WTC11 (cell line): ENCODE measurements at places on chromosomes 2 and 18. TPM values are rescaled to one million over a fixed set of nuclear protein-coding genes. Genes with fewer than 3 reads are reported as not detected.

GRCh38 chr2:208182835-208183234 lies 7.0 kb downstream of the C2orf80 start:
- no peak overlapping the region; the same call in 1 of the 2 replicates for H3K27ac ChIP-seq
- DNase-seq: no peak
- H3K4me3 ChIP-seq: 0 out of 2 replicates have a peak overlapping the region, but pooled peaks have one; percentile 67
- H3K36me3 ChIP-seq: no peaks in the 10 kb centered on the region

DNA sequence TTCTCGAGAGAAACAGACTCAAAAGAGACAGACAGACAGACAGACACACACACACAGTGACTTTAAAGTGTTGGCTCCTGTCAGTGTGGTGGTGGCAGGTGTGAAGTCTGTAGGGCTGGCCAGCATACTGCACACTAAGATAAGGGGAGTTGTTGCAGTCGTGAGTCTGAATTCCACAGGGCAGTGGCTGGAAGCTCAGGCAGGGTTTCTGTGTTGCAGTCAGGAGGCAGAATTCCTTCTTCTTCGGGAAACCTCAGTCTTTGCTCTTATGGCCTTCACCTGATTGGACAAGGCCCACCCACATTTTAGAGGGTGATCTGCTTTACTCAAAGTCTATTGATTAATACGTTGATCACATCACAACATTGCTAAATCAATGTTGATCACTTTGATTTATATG lies 478.4 kb upstream of the HS6ST1 start:
- no peak overlapping the region for H3K4me3 ChIP-seq
- H3K27ac ChIP-seq: no peak overlapping the region
- H3K27me3 ChIP-seq: no peaks in the 10 kb centered on the region
- DNase-seq: no peak
- H3K36me3 ChIP-seq: no peaks in the 10 kb centered on the region

GRCh38 chr2:19574778-19575260 lies 216.4 kb upstream of the OSR1 start:
- DNase-seq: no peak
- no peak overlapping the region for H3K4me3 ChIP-seq
- no peaks in the 10 kb centered on the region; the same call in 1 of the 2 replicates for H3K27me3 ChIP-seq
- H3K27ac ChIP-seq: no peak overlapping the region

- H3K4me1 ChIP-seq: peaks cover 30% of the 10 kb centered on the region
- no peak for DNase-seq
- no peak overlapping the region for H3K27ac ChIP-seq
- peaks cover 16% of the 10 kb centered on the region for H3K27me3 ChIP-seq
Measured at GRCh38 chr2:26500406-26500805, 22.5 kb upstream of the OTOF start.

- no peak overlapping the region for H3K27ac ChIP-seq
- H3K4me1 ChIP-seq: peaks cover 40% of the 10 kb centered on the region
- peaks cover 57% of the 10 kb centered on the region for H3K27me3 ChIP-seq
- no peak for DNase-seq
- no peaks in the 10 kb centered on the region for H3K36me3 ChIP-seq
Measured at GRCh38 chr2:170433448-170433847, 255.5 kb downstream of the MYO3B start.

- H3K4me3 ChIP-seq: no peak overlapping the region
- no peaks in the 10 kb centered on the region for H3K27me3 ChIP-seq
Measured at GRCh38 chr2:133788386-133788785, 220.1 kb upstream of the NCKAP5 start.

DNA sequence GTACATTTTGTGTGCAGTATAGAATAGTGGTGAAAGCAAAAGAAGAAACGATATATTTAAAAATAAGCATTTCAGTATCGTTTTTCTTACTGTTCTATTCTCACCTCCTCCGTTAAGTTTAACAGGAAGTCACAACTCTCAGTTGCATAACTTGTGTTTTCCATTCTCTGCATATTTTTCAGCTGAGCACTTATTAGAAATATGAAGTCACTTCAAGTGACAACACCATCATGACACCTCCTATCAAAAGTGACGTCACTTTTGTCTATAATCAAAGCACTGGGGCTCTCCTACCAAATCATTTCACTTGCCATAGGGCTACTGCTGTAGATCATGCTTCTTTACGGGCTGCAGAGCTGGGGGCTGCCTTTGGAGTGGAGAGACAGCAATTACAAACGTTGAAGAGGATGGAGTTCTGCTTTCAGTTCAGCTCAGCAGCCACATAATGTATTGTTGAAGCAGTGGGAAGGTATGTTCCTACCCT lies 36.3 kb downstream of the STAT4 start:
- no peak overlapping the region for H3K27ac ChIP-seq
- no peak for DNase-seq
- H3K4me1 ChIP-seq: no peaks in the 10 kb centered on the region
- no peak overlapping the region for H3K4me3 ChIP-seq

- no peaks in the 10 kb centered on the region for H3K27me3 ChIP-seq
- no peak overlapping the region for H3K27ac ChIP-seq
- no peaks in the 10 kb centered on the region for H3K36me3 ChIP-seq
- no peak for DNase-seq
- no peak overlapping the region for H3K4me3 ChIP-seq
Measured at GRCh38 chr2:28419443-28420270, 27.0 kb downstream of the FOSL2 start.

GRCh38 chr2:223725494-223725893 lies 111.9 kb downstream of the AP1S3 start:
- no peaks in the 10 kb centered on the region for H3K27me3 ChIP-seq
- H3K36me3 ChIP-seq: no peaks in the 10 kb centered on the region
- DNase-seq: peak; percentile 67
- H3K27ac ChIP-seq: peak overlapping the region; percentile 84
- peaks cover 39% of the 10 kb centered on the region for H3K4me1 ChIP-seq
- H3K4me3 ChIP-seq: no peak overlapping the region

DNA sequence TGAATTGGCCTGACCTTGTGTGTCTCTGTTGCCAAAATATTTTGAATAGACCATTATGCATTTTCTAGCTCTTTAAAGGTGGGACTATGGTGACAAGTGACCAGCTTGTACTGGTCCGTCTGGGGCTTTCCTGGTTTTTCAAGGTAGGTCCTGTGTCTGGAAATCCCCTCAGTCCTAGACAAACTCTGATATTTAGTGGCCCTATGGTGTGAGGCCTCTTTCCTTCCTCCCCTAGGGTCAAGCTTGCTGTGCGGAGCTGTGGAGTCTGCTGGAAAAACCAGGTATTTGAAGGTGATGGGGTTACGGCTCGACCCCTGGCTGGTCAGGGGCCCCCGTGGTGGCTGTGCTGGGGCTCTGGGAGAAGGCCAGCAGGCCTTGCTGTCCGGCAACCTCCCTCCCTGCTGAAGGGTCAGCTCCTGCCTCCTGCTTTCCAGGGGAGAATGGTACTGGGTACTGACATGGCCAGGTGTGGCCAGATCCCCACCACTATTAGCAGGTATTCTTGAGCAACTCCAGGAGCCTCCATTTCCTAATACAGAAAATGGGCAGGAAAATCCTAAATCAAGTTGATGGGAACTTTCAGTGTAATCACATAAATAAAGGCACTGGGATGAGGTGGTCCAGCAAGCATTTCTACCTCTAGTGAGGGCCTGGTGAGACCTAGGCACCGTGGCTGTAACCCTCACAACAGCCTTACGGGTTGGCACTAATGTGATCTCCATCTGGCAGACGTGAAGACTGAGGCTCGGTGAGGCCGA lies 86.2 kb upstream of the HS6ST1 start:
- DNase-seq: no peak
- no peak overlapping the region for H3K4me3 ChIP-seq
- H3K4me1 ChIP-seq: peaks cover 27% of the 10 kb centered on the region
- no peaks in the 10 kb centered on the region for H3K27me3 ChIP-seq

GRCh38 chr2:215614296-215614695 lies 178.4 kb upstream of the FN1 start:
- H3K36me3 ChIP-seq: peaks cover 29% of the 10 kb centered on the region
- H3K4me3 ChIP-seq: no peak overlapping the region
- DNase-seq: no peak
- no peak overlapping the region for H3K27ac ChIP-seq

DNA sequence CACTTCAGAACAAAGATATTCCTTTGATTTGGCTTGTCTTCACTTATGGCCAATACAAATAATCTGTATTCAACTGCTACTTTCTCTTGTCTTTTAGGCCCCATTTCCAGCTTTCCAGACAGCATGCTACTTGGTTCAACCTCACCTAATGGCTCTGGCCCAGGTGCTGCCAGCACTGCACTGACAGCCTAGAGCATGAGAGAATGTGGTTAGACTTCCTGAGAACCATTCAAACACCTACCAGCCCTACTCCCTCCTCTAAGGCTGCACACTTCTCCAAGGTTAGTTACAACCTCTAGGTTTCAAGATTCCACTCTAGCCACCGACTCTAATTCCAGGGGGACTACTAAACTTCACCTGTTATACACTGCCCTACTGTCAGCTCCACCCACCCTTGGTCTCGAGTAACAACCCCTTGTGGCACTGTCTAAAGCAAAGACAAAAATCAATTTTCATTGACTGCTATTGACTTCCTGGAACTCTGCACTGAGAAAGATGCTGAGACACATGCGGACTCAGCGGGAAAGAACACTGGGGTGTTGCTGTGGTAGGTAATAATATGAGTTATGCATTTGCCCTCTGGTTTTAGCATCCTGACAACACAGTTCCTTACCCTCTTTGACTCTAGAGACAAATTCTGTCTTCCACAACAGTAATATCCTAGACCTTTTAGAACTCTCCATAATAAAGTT lies 38.2 kb downstream of the PLEKHM3 start:
- DNase-seq: no peak
- no peaks in the 10 kb centered on the region for H3K36me3 ChIP-seq
- H3K4me3 ChIP-seq: no peak overlapping the region

GRCh38 chr2:179805001-179805400 lies 56.4 kb downstream of the ZNF385B start:
- DNase-seq: no peak
- no peak overlapping the region for H3K4me3 ChIP-seq
- H3K36me3 ChIP-seq: no peaks in the 10 kb centered on the region
- peaks cover 11% of the 10 kb centered on the region for H3K4me1 ChIP-seq

- H3K4me3 ChIP-seq: no peak overlapping the region
- H3K4me1 ChIP-seq: peaks cover 13% of the 10 kb centered on the region
- no peaks in the 10 kb centered on the region for H3K36me3 ChIP-seq
- no peaks in the 10 kb centered on the region for H3K27me3 ChIP-seq
- DNase-seq: no peak
Measured at GRCh38 chr2:33144243-33144642, 197.5 kb downstream of the LTBP1 start.

GRCh38 chr2:71561441-71562267 lies 108.3 kb downstream of the DYSF start:
- H3K36me3 ChIP-seq: no peaks in the 10 kb centered on the region
- H3K27me3 ChIP-seq: no peaks in the 10 kb centered on the region
- H3K4me1 ChIP-seq: peaks cover 16% of the 10 kb centered on the region
- H3K27ac ChIP-seq: peak overlapping the region; percentile 63; the same call in 1 of the 2 replicates

CTAGE1 gene
- total RNA-seq: not detected in 3 replicates

SULT1C2 gene
- 2.2 to 3.4 TPM (median 2.6 TPM) in 3 replicates for total RNA-seq

TCF23 gene
- 0.05 to 0.14 TPM (median 0.13 TPM) in 3 replicates for total RNA-seq
